ENCODE measurements at places on chromosomes 1 and 21.

- DNase-seq, result peak; percentile 45
Measured at GRCh38 chr1:244865028-244865371, 657 bp upstream of the HNRNPU start.

GRCh38 chr1:24910751-24911650 is 19.1 kb downstream of the RUNX3 start:
- peak; percentile 52 for DNase-seq

DNA sequence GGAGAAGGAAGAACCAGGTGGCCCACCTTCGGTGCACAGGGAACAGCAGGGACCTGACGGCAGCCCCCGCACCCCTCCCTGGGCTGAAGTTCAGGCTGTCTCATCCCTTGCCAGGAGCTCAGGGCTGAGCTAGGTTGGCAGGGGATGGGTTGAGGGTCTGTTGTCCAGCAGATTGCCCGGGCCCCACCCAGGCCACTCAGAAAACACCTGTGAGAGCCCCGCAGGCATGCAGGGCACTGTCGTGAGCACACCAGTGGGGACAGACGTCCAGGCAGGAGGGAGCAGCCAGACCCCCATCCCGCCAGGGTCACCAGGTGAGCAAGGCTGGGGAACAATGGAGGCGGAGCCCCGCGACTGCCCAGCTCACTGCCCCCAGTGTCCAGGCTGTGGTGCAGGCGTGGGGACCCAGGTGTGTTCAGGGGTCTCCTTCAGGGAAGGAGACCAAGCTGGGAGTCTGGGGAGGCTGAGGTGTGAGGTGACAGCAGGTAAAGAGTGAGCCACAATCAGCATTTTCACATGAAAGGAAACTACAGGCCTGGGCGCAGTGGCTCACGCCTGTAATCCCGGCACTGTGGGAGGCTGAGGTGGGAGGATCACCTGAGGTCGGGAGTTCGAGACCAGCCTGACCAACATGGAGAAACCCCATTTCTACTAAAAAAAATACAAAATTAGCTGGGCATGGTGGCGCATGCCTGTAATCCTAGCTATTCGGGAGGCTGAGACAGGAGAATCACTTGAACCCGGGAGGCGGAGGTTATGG is 9.4 kb upstream of the SAMD11 start:
- no peak for DNase-seq

DNA sequence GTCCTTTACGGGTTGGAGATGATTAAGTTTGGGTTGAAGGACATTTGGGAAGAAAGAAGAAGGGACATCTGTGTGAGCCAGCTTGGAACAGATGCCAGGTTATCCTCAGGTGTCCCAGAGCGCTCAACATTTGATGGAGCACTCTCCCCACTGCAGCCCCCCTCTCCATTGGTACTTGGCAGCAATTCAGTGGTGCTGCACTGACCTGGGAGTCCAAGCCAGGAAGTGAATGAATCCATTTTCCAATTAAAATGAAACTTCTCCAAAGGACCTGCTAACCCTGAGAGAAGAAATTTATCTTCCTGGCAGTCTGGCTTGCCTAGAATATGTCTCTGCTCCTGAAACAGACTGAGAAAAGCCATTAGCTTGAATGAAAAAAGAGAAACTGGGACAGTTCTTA is 67.1 kb downstream of the FGGY start:
- no peak for DNase-seq

DNA sequence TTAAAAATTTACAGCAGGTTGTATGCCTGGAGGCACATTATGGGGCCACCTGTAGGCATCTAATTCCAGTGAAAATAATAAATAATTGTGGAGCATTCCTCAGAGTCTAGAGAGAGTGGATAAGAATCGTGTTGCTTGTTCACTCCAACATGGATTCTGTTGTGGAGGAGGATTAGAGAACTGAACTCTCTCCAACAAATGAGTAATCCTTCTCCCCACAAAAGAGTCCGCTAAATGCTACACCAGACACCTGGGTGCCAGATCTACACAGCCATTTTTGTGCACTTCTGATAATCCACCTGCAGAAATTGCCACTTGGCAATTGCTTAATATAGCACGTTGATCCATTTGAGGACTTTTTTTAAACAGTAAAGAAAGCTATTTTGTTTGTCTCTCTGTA is 113.7 kb upstream of the DPYD start:
- no peak for DNase-seq

GRCh38 chr1:22958556-22958955 is 14.1 kb downstream of the LACTBL1 start:
- DNase-seq, result no peak

- DNase-seq, result no peak
Measured at GRCh38 chr1:26158908-26159742, at the start of gene FAM110D. FAM110D (plus strand) TSS chr1:26159079; CDS start chr1:26161292, 2,213 bp downstream.

GRCh38 chr1:65197636-65198035 is 49.6 kb downstream of the AK4 start:
- DNase-seq, result no peak

- no peak for DNase-seq
Measured at GRCh38 chr21:19440792-19441655, 1037.4 kb upstream of the TMPRSS15 start.

DNA sequence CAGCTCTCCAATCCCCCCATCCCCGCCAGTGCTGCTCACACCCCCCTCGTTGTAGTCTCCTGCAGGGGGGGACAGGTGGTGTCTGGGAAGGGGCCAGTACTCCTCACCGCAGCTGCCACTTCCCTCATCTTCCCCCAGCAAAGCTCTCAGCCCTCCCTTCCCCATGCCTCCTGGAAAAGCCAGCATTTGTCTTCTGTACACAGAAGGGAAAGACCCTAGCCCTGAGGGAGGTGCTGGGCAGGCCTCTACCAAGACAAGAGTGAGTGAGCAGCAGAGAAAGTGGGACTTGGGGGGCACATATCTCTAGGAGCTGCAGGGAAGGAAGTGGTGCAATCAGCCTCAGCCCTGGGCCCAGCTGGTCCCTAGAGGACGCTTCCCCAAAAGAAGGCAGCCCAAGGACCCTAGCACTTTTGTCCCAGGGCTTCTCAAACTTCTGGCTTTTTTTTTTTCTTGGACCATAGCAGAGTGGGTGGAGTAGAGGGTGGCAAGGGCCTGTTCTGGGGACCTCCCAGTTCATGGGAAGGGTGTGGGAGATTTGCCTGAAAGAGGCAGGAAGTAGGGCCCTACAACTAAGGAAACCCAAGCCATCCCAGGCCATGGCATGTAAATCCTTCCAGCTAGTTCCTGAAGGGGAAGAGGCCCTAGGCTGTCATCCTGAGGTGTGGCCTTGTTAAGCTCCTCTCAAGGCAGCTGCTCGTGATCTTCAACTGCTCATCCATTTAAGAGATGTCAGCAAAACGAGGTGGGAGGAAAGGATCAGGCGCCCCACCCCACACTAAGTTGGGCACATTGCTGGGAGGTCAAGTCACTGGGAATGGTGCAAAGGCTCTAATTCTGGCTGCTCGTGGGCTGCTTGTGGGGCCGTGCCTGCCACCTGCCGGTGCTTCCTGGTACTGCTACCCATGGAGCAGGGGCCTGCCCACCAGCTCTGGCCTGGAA is 12.6 kb downstream of the ZC3H12A start:
- DNase-seq, result peak; percentile 62

GRCh38 chr1:30134466-30135217 is 588.7 kb downstream of the MATN1 start:
- DNase-seq, result no peak

DNA sequence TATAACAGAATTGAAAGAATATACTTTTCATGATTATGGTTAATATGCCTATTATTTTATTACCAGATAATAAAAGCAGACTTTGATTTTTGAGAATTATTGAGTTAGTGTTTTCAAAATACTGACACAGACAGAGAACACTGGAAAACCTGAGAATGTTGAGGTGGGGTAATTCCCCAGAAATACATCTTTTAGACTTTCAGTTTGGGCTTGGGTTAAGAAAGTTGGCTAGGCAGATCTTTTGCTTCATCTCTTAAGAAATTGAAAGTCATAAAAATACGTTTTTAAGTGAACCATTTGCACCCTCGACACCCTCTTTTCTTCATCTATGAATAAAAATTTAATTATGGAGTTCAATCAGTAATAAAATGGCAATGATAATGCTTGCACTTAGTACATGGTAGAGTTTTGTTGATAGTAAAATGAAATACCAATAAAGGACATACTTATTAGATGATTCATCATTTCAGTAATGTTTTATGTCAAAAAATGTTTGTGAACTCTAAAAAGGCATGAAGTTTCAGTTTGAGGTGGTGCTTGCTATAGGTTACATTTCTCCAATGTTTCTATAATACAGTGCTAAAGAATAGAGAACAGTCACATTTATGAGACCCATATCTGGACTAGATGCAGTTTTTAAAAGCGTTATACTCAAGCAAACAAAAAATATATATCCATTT is 1.9 kb upstream of the SAMSN1 start:
- no peak for DNase-seq

- DNase-seq, result peak; percentile 35
Measured at GRCh38 chr1:197173571-197174507, 27.4 kb upstream of the ASPM start.

DNA sequence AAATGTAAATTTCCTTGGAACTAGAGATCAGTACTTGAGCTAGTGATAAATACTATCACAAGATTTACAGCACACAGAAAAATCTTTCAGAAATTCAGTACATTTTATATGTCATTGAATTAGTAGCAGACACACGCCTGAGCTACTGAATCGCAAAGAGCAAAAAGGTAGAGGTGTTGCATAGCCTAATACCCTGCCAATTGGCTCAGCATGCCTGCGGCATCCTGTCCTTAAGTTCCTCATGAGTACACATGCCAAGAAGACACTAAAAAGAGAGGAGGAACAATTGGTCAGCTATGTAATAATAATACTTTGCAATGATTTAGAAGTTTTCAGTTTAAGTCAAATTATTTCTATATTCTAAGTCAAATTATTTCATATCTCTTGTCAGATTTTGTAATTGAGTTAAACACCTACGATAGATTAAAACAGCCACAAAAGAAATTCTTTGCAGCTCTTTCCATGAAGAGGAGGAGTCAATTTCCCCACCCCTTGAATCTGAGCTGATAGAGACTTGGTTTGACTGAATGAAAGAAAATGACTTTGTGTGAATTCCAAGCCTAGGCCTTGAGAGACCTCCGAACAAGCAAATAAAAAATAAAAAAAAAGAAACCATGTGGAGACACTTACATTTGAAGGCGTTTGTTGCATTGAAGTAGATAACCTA is 36.2 kb upstream of the PKN2 start:
- DNase-seq, result no peak

DNA sequence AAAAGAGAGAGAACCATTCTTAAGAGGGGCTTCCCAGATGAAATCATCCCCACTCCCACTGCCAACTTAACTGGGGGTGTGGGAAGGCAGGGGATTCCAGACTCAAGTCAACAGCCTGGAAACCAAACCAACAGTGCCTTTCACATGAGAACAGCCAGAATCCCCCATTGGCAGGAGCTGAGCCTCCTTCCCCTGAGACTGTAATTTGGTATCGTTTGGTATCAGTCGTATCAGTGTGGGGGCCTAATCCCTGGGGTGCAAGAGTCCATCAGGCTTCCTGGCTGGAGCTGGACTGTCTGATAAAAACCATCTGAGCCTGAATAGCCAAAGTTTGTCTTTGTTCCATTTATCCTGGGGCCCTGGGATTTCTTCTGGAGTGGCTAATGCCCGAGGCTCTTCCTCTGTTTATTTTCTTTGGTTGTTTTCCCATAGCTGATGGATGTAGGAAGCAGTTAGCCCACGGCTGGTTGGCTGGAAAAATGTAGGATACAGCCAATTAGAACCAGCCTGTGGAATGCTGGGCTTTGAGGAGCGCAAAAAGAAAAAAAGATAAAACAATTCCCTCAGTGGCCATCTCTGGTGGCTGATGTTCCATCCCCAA is 84.6 kb downstream of the LAMC2 start:
- peak; percentile 89 for DNase-seq

GRCh38 chr1:69738458-69739250 is 170.9 kb downstream of the LRRC7 start:
- no peak for DNase-seq

GRCh38 chr1:82177192-82177591 is 376.5 kb downstream of the ADGRL2 start:
- DNase-seq, result peak; percentile 21

DNA sequence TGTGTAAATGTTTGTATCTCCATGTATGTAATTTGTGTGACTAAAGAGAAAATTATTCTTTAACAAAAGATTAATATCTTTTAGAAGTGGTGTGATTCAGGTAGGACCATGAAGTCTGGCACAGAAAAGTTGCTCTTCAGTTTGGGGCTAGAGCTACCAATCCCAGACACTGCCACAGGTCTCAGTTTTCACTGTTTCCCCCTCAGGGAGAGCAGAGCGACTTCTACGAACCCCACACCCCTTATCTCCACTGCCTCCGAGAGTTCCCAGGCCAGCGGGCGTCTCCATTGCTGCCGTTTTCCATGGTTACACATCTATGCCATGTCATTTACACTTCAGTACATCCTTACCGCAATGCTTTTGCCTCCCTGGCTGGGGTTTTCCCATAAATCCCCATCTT is 93.0 kb upstream of the SMYD2 start:
- no peak for DNase-seq

DNA sequence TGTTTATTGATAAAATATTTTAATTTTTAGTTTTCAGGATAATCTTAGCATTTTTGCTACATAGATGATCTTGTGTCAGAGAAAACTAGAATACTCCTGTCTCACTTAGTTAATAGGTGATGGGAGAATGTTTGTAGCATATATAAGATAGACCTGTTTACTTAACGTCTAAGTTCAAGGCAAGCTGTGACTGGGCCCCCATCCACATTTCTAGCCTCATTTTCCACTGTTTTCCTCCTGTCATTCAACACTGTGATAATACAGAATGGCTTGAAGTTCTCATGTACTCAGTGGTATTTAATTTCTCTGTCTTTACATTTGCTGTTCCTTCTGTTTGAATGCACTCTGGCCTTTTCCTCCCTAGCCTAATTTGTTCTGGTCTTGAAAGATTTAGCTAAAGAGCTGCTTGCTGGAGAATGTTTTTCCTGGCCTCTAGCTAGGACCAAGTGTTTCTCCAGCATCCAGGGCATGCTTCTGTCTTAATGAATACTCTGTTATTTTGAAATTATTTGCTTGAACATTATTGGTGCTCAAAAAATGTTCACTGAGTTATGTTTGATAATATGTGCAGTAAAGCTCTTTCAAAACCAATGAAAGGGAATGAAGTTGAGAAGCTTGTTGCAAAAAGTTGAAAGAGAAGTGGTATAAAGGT is 37.3 kb downstream of the USP25 start:
- DNase-seq, result no peak

DNA sequence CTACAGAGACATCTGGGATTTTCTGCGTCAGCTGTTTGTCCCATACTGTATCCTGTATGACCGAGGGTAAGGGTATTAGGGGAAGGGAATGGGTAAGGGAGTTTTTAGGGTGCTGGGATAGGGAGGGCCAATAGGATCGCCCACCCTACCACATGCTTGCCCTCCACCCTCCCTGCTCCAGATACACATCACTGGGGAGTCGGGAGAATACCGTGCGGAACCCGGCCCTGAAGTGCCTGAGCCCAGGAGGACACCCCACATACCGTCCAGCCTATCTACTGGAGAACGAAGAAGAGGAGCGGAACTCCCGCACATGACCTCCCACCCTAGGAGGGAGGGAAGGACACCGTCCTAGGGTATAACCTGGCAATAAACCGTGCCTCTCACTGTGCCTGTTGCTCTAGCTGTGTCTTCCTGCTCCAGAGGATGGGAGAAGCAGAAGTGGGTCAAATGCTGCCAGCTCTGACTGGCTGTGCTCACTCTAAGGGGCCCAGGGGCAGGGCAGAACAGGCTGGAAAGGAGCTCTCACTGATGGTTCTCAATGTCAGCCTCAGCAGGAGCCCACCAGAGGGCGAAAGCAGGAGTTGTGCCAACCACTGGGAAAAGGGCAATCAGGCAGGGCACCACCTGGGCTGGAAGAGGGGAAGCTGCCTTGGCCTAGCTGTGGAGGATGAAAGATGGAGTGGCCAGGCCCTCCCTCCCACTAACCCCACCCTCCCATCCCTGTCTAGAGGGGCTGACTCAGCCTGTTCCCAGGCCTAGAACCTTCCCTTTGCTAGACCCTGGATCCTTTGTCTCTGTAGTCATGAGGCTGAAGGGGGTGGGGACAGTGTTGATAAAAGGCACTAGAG is 440 bp upstream of the LENEP start:
- DNase-seq, result peak; percentile 47

Data from fibroblast of skin of right quadriceps (primary cell).